ENCODE measurements at places on chromosomes 5 and 9.

- DNase-seq = no peak
These were observed 24.6 kb downstream of the RFK start for GRCh38 chr9:76369583-76369982.

DNA sequence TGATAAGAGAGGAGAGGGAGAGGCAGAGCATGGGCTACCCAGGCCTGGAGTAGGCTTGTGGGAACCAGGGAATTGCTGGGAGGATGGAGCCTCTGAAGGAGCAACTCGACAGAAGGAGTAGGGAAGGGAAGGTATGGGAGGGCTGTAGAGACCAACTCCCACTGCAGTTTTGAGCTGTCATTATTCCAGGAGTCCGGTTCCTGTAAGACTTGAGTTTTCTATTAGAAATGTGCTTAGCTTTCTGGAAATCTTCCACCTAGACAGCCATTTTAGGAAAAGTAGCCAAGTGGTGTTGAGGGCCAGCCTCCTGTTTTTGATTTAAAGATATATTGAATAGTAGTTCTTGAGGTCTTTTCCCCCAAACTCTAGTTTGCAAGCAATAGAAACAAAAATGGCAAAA is 323.5 kb downstream of the LRRC70 start:
- no peak for DNase-seq

GRCh38 chr9:34520096-34520495 is 2.7 kb downstream of the ENHO start:
- DNase-seq = no peak

DNA sequence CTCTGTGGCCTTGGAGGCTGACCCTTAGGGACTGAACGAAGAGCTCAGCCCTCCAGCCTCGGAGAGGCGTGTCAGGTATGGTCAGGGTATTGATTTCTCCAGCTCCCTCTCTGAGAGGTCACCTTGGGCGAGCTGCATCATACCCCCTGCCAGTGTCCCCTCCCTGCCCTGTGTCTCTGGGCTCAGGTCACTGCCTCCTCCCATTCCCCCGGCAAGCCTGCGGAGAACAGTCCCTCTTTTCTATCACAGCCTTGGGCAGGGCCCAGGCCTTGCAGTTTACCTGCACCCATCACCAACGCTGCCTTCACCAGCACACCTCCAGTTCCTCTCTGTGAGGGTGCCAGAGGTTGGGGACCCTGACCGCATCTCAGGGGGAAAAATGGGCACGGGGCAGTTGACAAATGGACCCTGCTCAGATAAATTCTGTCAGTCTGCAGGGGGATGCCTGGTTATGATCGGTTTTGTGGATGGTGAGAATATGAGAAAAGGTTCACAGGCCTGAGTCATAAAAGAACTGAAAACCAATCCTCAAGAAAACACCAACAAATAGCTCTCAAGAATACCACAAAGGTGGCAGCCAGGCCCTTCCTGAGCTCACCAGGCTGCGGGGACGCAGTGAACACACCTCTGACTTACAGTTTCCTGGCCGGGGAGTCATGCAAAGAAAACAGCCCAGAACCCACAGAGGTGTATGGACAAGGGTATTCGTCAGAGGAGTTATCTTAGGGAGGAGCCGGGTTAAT is 24.7 kb upstream of the RXRA start:
- DNase-seq = peak; percentile 65

- DNase-seq = no peak
These were observed 46.6 kb upstream of the JAK2 start for GRCh38 chr9:4938496-4938895.

DNA sequence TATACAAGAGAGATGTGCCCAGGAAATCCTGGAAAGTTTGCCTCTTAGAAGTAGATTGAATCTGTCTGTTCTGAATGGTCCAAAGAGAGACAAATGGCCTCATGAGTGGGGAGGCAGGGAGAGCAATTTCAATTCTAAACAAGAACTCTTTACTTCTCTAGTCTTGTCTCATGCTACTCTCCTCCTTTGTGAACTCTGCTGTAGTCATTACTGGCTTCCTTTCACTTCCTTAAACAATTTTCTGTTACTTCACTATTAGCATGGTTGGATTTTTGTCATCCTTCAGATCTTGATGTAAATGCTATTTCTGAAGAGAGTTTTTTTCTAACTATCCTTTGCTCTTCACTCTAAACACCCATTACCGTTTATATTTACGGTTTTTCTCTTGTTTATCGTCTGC is 54.0 kb upstream of the GRIN3A start:
- no peak for DNase-seq

GRCh38 chr5:11378461-11378860 is 525.8 kb downstream of the CTNND2 start:
- DNase-seq = no peak

GRCh38 chr5:167720259-167720658 is 571.2 kb upstream of the WWC1 start:
- no peak for DNase-seq

- DNase-seq = no peak
These were observed 96.3 kb upstream of the TNPO1 start for GRCh38 chr5:72720205-72720604.

- DNase-seq = no peak
These were observed 11.5 kb upstream of the FBXO38 start for GRCh38 chr5:148372166-148372725.

GRCh38 chr9:127155314-127155960 is 33.0 kb upstream of the ANGPTL2 start:
- DNase-seq = no peak

- DNase-seq = no peak
These were observed 109.8 kb upstream of the ZNF462 start for GRCh38 chr9:106753155-106753671.

DNA sequence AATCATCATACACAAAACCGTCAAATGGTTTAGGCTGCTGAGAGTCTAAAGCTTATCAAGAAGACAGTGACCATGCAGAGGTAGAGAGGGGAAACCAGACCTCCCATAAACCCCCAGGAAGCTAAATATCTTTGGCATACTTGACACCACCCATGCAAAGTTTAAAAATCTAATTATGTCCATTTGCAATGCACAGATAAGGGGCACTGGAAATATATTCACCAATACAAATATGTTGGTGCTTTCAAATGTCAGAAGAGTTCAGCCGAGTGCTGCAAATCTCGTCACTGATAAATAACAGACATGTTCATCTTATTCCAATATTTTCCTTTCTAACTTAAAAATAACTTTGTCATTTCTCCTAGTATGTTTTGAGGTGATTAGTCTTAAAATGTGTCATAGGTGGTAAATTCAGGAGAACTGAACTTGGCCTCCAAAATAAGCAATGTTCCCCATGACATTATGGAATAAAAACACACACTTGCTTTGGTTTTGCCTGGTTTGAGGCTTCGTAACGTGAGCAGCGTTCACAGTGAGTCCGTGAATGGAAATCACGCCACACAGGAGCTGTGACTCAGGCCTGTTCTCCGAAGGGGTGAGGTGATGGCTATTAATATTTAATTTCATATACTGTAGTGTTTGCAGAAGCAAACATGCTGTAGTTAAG is 182.2 kb downstream of the AOPEP start:
- DNase-seq = no peak

DNA sequence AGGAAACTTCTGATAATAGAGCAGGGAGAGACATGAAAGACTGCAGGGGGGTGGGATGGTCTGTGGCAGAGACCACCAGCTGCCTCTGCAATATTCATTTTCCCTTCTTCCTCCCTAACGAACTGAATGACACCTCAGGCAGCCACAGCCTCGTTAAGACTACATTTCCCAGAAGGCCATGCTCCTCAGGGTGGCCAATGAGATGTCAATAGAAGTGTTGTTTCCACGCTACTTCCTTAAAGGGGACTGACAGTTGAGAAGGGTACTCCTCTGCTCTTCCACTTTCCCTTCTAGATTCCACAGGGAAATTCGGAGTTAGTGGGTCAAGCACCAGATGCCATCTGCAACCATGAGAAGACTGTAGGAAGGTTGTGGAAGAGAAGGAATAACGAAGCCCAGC is 52.0 kb upstream of the DAPK1 start:
- peak; percentile 8 for DNase-seq

DNA sequence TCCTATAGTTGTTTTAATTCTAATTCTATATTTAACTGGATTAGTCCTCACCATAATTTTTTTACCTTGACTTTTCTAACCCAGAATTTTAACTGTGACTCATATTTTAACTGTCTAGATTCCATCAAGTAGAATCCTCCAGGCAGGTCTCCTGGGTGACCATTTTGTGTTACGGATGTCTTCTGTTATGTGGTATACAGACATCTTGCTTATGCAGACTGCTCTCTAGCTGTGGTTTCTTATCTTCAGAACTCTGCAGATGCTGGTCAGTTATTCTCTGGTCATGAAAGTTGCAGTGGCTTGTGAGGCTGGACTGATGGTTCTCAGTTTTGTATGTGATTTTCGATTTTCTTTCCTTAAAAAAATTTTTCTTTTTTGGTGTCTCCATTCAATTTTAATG is 139.4 kb downstream of the ATG10 start:
- DNase-seq = no peak

GRCh38 chr9:19631181-19631580 is 157.7 kb downstream of the SLC24A2 start:
- DNase-seq = no peak

- DNase-seq = no peak
These were observed 22.9 kb downstream of the ADAMTS2 start for GRCh38 chr5:179322071-179323025.

- DNase-seq = no peak
These were observed 78.7 kb downstream of the HAPLN1 start for GRCh38 chr5:83641946-83642345.

GRCh38 chr5:110401881-110402280 is 324.6 kb downstream of the TMEM232 start:
- no peak for DNase-seq

GRCh38 chr5:134554319-134555222 is 29.1 kb downstream of the JADE2 start:
- peak; percentile 49 for DNase-seq

DNA sequence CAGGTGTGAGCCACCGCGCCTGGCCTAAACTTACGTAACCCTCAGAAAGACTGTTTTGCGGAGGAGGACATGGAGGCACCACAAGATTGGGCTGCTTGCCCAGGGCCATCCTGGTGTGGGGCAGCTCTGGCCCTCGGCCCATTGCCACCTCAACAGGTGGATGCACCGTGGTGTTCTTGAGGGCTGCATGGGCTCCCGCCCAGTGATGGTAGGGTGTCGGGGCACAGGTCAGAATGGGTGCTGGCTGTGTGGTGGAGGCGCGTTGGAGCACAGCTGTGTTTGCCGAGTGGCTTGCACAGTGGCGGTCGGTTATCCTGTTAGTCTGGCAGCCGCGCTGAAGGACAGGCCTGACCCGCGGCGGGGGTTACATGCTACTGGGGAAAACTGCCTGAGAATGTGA is 196.9 kb downstream of the CACNA1B start:
- DNase-seq = no peak

- no peak for DNase-seq
These were observed 26.0 kb upstream of the OLFM1 start for GRCh38 chr9:135061441-135061840.

- no peak for DNase-seq
These were observed 32.1 kb upstream of the SARDH start for GRCh38 chr9:133770076-133770777.

GRCh38 chr5:98041661-98042060 is 731.8 kb upstream of the RGMB start:
- DNase-seq = no peak

Data from activated T-cell treated with anti-CD3 and anti-CD28 coated beads, Interleukin-2, amount 50 U/mL, for 72 hours (primary cell).